Foreskin keratinocyte (primary cell): ENCODE measurements at places on chromosomes 11 and 22.
A peak's percentile ranks its signal among the peaks of the same experiment; 100 is the strongest.

DNA sequence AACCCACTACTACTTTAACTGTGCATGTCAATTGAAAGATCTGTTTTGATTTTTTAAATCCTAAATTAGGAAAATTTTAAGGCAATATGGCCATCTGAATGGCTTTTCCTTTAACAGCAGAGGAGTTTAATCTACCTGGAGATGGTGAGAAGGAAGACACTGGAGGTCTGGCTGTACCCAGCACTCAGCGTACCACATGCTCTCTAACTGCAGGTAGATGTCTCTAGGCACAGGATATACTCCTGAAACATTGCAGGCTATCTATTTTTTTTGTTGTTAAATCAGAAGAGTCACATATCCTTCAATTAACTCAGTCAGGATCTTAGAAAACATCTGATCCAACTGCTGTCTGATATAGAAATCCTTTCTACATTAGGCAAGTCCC lies 17.3 kb upstream of the CASTOR1 start:
- no peak for DNase-seq

DNA sequence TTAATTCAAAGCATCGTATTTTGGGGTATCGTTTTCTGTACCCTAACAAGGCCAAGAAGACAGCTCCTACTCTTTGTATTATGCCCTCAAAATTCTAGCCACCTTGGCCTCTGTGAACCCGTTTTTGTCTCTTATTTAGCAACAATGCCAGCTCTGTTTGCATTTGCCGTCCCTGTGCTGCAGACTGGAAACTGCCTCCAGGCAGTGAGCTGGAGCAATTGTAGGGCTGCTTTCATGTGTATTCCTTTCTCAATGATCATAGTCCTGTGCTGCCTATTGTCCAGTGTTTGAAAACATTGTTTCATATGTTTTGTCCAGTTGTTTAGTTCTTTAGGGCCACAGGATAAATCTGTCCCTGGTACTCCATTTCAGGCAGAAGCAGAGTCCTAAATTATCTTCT lies 19.9 kb upstream of the BACE1-AS start:
- DNase-seq = no peak

GRCh38 chr22:22171357-22172218 lies 73.0 kb upstream of the VPREB1 start:
- no peak for DNase-seq

GRCh38 chr11:4921796-4922195 lies 2.3 kb downstream of the OR51G1 start:
- no peak for DNase-seq

DNA sequence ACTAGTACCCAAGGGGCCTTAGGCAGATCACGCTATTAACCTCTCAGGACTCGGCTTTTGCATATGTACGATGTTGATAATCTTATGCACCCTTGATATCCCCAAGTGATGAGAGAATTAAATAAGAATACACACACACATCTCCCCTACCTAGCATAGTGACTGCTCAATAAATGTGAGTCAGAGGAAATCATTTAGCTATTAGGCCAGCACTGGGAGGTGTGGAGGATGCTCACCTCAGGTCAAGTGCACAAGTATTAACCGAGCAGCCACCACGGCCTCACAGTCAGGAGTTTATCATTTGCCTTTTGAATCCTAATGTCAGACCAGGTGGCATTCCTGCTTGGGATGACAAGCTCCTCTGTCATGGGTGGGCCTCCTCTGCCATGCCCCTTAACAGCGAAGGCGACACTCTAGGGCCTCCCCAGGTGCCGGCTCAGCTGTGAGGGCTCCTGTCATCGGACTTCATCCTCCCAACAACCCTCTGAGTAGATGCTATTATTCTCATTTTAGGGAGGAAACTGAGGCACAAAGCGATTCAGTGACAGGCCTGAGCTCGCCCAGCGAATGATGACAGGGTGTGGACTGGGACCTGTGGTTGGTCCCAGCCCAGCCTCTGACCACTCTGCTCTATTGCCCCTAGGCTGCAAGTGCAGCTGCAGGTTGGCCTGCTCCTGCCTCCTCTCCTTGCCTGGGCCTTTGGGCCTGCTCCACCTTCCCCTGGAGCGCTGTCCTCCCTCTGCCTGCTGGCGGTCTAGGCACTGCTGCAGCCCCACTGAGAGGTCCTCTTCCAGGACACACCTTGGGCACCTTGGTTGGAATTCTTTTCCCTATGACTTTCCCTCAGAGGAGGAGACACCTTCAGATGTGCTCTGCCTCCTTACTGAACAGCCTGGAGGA lies 5.0 kb upstream of the SOX10 start:
- no peak for DNase-seq

DNA sequence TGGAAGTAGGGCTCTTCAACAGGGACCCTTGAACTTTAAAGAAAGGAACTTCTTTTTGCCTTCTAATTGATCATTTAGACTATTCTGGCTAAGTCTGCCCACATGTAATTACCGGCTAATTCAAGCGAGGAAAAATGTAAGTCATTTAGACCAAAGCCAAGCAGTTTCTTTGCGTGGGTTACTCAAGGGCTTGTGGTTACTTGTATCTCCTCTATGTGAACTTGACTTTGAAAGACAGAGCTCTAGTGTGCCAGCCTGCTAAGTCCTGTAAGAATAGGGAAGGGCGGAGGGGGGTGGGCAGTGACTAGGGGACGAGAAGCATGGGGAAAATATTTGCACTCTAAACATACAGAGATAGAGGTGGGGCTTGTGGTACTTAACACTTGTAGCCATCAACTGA lies 145.2 kb upstream of the TEAD1 start:
- DNase-seq = no peak

DNA sequence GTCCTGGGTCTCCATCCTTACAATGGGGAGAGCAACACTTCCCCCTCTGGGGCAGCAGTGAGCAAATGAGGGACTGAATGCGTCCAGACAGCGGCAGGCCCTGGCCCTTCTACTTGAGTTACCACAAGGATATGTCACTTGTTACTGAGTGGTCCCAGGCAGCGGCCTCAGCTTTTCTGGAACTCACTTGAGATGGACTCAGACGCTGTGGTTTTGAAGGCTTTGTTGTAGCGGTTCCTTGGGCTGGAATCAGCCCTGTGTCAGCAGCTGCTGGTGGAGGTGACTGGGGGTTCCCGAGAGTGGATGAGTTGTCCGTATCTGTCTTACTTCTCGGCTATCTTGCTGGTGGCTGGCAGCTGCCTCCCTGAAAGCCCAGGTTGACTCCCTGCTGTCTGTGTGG lies 77.0 kb downstream of the MICAL2 start:
- DNase-seq = no peak

- no peak for DNase-seq
Observed at GRCh38 chr11:12473381-12473780, 96.0 kb downstream of the PARVA start.

GRCh38 chr11:43419460-43419859 lies 60.7 kb downstream of the TTC17 start:
- no peak for DNase-seq

DNA sequence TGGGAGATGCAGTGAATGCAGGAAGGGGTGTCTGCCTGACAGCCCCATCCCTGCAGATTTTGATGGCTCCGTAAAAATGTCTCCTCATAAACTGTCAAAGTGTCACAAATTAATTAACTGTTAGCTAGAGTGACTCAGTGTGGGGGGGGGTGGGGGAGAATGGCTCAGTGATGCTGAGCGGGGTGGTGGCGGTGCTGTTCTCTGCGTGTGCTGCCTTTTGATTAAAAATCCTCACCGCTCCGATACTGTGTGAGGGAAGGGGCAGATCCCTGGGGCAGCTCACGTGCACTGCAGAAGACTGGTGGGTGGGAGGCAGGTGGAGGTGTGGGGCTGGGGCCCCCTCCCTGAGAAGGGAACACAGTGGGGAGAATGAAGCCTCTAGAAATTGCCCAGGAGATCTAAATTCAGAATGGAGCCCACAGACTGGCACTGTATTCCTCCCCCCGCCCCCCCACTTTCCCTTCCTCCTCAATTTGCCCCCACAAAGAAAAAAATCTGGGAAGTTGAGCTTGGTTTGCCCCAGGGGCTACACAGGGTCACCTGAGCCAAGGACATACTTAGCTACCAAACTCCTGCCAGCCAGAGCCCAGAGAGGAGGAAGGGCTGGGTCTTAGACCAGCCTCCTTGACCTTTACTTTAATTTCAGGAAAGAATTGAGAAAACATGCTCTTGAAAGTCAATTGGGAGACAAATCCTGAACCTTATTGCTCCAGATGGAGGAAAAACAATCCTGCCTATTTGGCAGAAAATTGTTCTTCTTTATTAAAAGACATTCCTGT lies 39.8 kb downstream of the DRD2 start:
- DNase-seq = no peak

GRCh38 chr11:71370020-71370747 lies 78.0 kb downstream of the DHCR7 start:
- no peak for DNase-seq

DNA sequence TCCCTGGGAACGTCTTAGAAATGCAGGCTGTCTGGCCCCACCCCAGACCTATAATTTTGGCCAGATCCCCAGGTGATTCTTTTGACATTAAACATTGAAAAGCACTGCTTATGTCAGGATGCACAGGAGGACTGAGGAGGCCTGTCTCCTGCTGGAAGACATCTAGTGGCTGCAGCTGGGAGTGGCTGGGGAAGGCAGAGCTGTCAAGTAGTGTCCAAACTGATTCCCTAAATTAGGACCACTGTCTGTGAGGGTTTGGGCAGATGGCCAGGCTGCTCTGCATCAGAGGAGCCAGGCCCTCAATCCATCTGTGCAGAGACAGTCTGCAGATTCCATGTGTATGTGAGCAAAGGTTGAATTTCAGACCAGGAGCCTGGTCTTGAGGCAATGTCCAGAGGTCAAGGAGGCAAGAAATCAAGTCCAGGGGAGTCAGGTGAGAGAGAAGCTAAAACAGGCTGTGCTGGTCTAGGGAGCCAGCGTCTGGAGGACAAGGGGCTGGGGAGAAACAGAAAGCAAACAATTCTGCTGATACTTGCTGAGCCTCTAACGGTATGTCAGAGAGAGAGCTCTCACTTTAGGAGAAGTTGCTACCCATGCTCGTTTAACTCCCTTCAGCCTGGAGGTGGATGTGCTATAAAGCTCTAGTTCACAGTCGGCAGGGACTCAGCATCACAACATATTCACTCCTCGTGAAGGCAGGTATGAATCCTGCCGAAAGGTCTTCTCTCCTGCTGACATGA lies 15.3 kb upstream of the SYTL2 start:
- DNase-seq = no peak

- DNase-seq = no peak
Observed at GRCh38 chr11:11971906-11972547, 36.4 kb downstream of the DKK3 start.

GRCh38 chr11:79415411-79415810 lies 25.4 kb downstream of the TENM4 start:
- no peak for DNase-seq

DNA sequence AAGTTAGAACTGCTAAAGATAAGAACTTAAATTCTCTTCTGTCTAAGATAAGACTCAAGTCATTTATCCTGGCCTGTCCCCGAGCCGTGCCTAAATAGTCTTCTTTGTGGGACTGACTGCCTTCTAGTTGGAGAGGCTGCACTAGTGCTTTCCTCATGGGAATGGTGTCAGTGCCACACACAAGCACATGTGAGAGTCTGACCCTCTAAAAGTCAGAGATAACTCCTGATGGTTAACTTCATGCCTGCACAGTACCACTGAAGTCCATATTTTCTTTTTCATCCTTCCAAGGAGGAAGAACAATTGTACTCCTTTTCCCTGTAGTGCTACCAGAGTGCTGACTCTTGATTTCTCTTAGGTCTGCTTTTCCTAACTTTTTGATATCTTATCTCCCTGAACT lies 309.7 kb downstream of the TMEM135 start:
- no peak for DNase-seq

GRCh38 chr22:21876486-21877176 lies 9.2 kb upstream of the MAPK1 start:
- peak; percentile 52 for DNase-seq

DNA sequence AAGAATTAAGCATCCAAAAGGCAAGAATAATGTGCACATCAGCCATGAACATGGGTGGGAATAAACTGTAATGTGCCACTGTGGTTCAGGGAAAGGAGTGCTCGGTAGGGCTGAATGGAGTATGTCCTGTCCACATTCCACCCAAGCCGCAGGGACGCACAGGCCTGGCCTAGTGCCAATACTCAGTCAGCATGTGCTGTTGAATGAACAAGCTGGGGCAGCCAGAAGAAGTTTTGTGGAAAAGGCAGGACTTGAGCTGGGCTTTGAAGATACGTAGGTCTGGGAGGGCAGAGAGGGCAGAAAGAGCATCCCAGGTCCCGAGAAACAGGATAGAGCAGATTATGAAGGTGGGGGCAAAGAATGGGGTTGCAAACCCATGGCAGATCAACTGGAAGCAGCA lies 60.0 kb upstream of the PLET1 start:
- DNase-seq = peak; percentile 89

- DNase-seq = no peak
Observed at GRCh38 chr22:39489094-39490068, 12.7 kb upstream of the MIEF1 start.

DNA sequence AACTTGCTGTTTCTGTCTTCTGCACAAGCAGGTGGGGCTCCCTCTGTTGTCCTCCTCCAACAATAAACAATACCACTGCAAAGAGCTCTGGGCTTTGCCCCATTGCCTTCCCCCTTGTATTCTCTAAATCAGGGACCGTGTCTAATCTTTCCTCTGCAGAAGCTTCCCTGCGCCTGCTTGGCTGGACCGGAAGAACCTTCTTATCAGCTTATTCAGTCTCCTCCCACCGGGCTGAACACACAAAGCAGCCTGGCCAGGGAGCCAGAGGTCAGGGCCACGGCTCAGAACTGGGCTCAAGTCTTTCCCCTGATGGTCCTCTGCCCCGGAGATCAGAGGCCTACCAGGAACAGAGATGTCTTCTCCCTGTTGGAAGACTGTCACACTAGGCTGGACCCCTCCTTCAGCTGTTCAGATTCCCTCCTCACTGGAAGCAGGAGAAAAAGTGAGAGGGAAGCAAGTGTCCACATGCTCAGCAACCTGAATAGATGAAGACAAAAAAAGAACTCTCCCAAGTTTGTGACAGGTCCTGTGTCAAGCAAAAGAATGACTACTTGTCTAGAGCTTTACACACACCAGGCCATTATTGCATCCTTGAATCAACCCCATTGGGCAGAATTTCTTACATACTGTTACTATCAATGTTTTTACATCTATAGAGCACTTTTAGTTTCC lies 63.7 kb downstream of the RAB30 start:
- no peak for DNase-seq

GRCh38 chr11:117843666-117844484 lies 19.3 kb upstream of the FXYD2 start:
- DNase-seq = peak; percentile 15

GRCh38 chr11:64870893-64871466 lies 7.4 kb downstream of the EHD1 start:
- no peak for DNase-seq

GRCh38 chr22:27609451-27609888 lies 192.1 kb downstream of the MN1 start:
- no peak for DNase-seq
